ENCODE measurements at places on chromosomes 2 and 18.

DNA sequence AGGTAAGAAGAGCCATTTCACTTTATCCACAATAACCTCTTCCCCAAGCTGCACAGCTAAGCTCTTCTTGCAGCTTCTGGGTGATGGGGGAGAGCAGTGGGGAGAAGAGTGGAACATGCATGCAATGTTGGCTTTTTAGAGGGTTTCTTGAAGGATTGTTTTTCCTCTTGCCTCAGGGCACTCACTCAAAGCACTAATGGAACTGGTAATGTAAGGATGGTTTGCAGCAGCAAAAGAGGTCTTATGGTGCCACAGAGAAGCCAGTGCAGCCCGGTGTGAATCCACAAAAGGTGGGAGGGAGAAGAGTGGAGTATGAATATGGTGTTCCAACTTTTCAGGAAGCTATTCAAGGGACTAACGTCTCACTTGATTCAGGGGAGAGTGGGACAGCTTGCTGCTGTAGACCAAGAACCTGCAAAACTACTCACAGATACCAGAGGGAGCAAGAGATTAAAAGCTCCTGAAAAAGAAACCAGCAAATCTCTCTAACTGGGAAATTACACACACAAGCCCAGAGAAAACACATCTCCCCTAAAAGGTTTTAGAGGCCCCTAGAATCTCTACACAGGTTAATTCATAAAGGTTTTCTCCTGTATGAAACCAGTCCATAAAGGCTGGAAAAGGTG, 116.4 kb downstream of the CHN1 start:
- DNase-seq = peak; percentile 11

GRCh38 chr18:45958027-45958426, 9.1 kb downstream of the EPG5 start:
- no peak for DNase-seq

- no peak for DNase-seq
Measured at GRCh38 chr18:79869591-79870300, 72.0 kb downstream of the KCNG2 start.

DNA sequence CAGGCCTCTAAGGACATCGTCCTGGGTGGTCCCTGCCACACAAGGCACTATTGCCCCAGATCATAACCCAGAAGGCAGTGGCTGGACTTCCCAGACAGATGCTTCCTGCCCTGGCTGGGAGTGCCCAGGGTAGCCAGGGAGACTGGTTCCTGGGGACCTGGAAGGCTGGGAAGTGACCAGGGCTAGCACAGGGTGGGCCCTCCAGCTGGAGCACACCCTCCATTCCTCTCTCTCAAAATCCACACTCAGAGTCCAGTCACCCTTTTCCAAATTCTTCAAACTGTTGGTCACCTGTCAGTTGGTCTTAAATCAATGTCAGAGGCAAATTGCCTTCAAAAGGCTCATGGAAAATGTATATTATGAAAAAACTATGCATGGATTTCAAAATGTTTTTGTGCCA, 11.6 kb upstream of the TUBB6 start:
- no peak for DNase-seq

DNA sequence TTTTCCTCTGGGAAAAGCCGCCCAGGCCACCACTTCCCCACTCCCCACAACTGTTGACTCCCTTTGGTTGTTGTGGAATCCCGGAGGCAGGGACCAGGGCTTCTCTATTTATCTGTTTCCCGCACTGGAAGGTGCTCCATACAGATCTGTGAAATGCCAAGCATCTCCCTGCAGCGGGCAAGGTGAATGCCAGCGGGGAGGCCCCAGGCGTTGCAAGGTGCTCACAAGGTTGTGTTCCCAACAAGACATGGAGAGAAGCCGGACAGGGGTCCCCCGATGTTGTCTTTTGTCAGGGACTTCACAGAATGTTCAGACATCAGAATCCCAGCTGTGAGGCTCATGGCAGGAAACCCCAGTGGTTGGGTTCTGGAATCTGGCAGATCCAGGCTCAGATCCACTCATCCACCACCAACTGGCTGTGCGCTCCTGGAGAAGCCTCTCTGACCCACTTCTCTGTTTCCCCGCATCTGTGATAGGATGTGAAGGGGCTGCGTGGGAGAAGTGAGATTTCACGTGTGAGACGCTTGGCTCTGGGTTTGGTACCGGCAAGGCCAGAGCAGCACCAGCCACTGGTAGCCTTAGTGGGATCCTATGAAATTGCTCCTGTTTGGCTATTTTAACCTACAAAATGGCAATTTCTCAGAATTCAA, 8.6 kb upstream of the NEU2 start:
- DNase-seq = no peak

GRCh38 chr2:70529610-70530009, 24.0 kb downstream of the TGFA start:
- DNase-seq = no peak

- peak; percentile 46 for DNase-seq
Measured at GRCh38 chr2:9370746-9371145, 52.6 kb downstream of the ITGB1BP1 start.

All from myocyte (in vitro differentiated cells).